ENCODE measurements at places on chromosomes 3 and 15. TPM values are rescaled to one million over a fixed set of nuclear protein-coding genes. Genes with fewer than 3 reads are reported as not detected.

GALNT15 gene
- 7.6 TPM for total RNA-seq

KY gene
- total RNA-seq, result 1.4 TPM

GABRA5 gene
- not detected for total RNA-seq

CRYGS gene
- 1.1 TPM for total RNA-seq

GOLGA6L9 gene
- total RNA-seq, result 5.4 TPM

NMNAT3 gene
- 11.9 TPM for total RNA-seq

IGF1R gene
- 216 TPM for total RNA-seq

ITGA11 gene
- 2.0 TPM for total RNA-seq

WDR93 gene
- 3.0 TPM for total RNA-seq

POLQ gene
- total RNA-seq, result 3.0 TPM

MESP1 gene
- total RNA-seq, result 67.4 TPM

GRIP2 gene
- total RNA-seq, result 0.62 TPM

SPTSSB gene
- 94.5 TPM for total RNA-seq

TNFAIP8L3 gene
- 3.5 TPM for total RNA-seq

ITPKA gene
- total RNA-seq, result 14.2 TPM

CCR3 gene
- total RNA-seq, result not detected

DUOXA1 gene
- total RNA-seq, result 38.8 TPM

SLC51B gene
- total RNA-seq, result 0.68 TPM

IL16 gene
- total RNA-seq, result 9.9 TPM

XCR1 gene
- total RNA-seq, result not detected
